ENCODE measurements at places on chromosomes 1 and 21.

- DNase-seq, result no peak
Measured at GRCh38 chr1:207965392-207966387, 54.8 kb upstream of the CD34 start.

GRCh38 chr1:77900687-77901293 lies 12.4 kb downstream of the NEXN start:
- no peak for DNase-seq

- DNase-seq, result no peak
Measured at GRCh38 chr1:165389609-165390008, 33.1 kb upstream of the LMX1A start.

- no peak for DNase-seq
Measured at GRCh38 chr1:181383695-181384094, 99.6 kb upstream of the CACNA1E start.

- DNase-seq, result no peak
Measured at GRCh38 chr1:113325022-113325421, 65.3 kb upstream of the MAGI3 start.

DNA sequence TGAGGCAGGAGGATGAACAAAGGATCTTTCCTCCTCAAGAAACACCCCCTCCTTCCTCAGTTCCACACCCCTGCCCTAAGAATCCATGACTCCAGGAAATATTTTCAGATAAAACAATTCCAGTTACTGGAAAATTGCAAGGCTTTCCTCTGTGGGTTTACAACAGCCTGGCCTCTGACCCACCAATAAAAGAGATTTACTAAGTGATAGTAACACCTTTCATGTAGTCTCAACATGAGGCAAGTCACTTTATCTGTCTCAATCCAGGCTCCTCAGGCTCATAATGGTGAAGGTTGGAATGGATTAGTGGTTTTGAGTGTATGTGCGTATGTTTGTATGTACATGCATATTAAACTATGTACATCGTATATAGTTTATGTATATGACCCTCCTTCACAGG lies 71.4 kb upstream of the PPP2R5A start:
- DNase-seq, result no peak

GRCh38 chr1:239243006-239243405 lies 143.4 kb upstream of the CHRM3 start:
- DNase-seq, result no peak

- DNase-seq, result no peak
Measured at GRCh38 chr1:15178571-15179484, 25.3 kb downstream of the TMEM51 start.

GRCh38 chr1:53111073-53111556 lies 31.3 kb downstream of the SLC1A7 start:
- DNase-seq, result no peak

DNA sequence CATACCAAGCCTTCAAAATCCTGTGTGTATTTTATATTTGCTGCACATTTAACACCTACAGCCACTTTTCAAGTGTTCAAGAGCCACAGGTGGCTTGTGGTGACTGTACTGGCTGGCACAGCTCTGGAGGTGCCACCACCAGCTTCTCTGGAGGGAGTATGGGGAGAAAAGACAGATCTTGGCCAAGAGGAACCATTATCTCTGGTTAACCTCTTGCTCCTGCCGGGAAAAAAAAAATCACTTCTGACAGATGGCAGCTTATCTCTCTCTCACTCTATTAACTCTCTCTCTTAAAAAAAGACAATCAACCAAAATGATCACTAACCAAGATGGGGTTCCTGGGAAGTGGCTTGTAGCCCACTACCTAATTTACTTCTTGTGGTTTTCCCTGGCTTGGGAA lies 1.2 kb upstream of the RIIAD1 start:
- DNase-seq, result no peak

DNA sequence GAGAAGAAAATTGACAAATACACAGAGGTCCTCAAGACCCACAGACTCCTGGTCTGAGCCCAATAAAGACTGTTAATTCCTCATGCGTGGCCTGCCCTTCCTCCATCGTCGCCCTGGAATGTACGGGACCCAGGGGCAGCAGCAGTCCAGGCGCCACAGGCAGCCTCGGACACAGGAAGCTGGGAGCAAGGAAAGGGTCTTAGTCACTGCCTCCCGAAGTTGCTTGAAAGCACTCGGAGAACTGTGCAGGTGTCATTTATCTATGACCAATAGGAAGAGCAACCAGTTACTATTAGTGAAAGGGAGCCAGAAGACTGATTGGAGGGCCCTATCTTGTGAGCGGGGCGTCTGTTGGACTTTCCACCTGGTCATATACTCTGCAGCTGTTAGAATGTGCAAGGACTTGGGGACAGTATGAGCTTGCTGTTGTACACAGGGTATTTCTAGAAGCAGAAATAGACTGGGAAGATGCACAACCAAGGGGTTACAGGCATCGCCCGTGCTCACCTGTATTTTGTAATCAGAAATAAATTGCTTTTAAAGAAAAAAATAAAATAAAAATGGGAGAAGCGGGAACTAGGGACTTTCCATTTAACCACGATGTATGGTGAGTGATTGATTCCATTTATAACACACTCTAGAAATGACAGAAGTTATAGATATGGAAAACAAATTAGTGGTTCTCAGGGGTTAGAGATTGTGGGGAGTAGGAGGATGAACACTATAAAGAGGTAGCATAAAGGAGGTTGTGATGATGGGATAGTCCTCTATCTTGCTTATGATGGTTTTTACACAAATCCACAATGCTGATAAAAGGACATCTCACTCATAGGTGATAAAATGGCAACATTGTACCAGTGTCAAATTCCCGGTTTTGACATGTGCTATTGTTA lies 244.7 kb downstream of the MRPL39 start:
- no peak for DNase-seq

- no peak for DNase-seq
Measured at GRCh38 chr1:152926091-152926490, 17.7 kb downstream of the IVL start.

- DNase-seq, result no peak
Measured at GRCh38 chr1:169914531-169914930, 20.8 kb upstream of the SCYL3 start.

DNA sequence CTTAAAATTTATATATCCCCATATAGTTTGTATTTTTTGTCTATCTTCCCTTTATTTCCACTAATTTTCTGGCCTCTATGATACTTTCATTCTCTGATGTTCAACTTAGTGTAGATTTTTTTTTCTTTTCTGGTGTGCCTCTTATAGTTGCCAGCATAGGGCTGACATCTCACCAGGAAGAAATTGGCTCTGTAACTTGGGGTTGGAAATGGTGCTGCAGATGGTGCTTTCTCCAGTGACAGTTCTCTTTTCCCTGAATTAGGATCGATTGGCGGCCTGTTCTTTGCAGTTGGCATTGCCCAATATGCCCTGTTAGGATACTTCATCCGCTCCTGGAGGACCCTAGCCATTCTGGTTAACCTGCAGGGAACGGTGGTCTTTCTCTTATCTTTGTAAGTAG lies 50.3 kb downstream of the SLC22A15 start:
- no peak for DNase-seq

DNA sequence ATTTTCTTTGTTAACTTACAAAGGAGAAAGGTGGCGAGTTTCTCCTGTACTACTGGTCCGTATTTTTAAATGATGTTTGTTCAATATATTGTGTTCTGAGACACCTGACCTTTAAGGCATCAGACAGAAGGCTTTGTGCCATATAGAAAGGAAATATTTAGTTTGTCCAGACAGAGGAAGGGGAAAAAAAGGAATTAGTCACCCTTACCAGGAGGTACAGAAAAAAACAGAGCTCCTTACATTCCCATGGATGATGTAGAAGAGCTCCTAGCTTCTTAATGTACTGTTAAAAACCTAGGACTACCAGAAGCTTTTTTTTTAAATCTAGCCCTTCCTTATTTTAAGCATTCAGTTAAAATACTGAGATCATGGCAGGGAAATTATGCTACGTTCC lies 12.4 kb upstream of the PODN start:
- no peak for DNase-seq

- DNase-seq, result no peak
Measured at GRCh38 chr1:224640018-224640417, 23.9 kb downstream of the CNIH3 start.

DNA sequence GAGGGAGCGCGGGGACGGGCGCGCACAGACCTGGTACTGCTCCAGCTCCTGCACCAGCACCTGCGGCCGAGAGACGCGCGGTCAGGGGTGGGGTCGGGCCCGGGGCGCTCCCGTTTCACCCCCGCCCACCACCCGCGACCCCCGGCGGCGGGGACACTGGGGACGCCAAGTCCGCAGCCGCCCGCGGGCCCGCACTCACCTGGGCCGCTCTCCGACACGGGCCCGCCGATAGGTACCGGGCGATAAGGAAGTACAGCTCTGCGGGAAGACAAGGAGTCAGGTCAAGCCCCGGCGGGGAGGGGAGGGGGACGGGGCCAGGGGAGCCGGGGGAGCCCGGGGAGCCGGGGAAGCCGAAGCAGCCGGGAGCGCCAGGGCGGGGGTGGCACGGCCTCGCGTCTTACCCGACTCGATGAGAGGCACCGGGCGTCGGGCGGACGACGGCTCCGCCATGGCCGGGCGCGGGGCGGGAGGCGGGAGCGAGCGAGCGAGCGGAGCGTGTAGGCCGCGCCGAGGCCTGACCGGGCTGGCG lies 326 bp downstream of the BRWD1 start:
- peak; percentile 20 for DNase-seq

DNA sequence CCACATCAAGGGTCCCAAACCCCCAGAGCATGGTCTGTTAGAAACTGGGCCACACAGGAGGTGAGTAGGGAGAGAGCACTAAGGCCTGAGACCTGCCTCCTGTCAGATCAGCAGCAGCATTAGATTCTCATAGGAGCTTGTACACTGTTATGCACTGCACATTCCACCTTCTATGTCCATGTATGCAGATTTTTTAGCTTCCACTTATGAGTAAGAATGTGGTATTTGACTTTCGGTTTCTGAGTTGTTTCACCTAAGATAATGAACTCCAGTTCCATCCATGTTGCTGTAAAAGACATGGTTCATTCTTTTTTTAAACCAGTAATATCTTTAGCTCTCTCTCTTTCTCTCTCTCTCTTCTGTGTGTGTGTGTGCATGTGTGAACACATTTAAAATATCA lies 663 bp upstream of the GBP6 start:
- DNase-seq, result no peak

- no peak for DNase-seq
Measured at GRCh38 chr21:38923429-38923828, 117.7 kb downstream of the ETS2 start.

DNA sequence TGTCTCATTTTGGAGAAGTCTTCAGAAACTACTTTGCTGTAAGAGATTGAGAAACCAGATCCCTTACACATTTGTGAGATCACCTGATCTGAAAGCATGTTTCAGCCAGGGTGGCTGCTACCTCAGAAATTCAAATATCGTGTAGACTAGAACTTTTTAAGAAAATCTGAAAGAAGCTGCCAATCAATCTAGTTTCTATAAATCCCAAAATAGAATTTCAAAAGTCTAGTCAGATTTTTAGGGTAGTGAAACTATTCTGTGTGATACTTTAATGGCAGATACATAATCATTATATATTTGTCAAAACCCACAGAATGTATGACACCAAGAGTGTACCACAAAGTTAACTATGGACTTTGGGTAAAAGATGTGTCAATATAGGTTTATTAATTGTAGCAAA lies 79.9 kb upstream of the PLPPR5 start:
- DNase-seq, result no peak

- DNase-seq, result no peak
Measured at GRCh38 chr1:218527737-218528136, 182.6 kb downstream of the TGFB2 start.

DNA sequence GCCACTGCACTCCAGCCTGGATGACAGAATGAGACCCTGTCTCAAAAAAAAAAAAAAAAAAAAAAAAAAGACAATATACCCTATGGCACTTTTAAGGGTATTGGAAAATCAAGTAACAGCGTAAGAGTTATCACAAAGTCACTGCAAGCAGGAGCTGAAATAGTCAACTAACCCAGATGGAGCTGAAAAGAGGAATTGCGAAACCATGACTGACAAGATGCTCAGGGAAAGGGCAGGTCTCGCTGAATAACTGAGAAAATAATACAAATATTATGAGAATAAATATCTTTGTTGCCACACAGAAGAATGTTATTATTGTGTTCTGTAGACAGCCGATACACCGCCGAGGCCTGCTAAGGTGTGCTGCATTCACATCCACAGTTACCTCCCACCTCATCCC lies 17.8 kb downstream of the HLCS start:
- DNase-seq, result no peak

DNA sequence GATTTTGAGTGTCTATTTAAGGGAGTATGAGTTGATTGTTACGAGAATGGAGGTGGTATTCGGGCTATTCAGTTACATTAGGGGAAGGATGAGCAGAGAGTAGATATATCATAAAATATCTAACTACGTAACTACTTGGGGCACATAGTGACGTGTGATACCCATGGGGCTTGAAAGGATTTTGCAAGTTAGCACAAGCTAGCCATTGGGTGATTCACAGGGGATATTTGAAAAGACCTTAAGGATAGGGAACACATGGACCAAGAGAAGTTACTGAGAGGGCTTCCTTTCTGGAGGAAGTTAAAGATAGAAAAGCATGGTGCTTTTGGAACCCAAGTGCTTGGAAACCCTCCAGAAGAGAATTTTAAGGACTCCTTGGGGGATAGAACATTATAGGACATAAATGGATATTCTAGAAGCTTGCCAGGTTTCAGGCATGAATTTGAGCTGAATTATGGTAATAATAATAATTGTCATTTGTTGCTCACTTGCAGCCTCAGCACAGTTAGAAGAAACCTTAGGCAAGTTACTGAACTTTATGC lies 5.4 kb downstream of the DISP1 start:
- DNase-seq, result no peak

GRCh38 chr1:115680730-115681111 lies 39.0 kb downstream of the VANGL1 start:
- DNase-seq, result no peak

DNA sequence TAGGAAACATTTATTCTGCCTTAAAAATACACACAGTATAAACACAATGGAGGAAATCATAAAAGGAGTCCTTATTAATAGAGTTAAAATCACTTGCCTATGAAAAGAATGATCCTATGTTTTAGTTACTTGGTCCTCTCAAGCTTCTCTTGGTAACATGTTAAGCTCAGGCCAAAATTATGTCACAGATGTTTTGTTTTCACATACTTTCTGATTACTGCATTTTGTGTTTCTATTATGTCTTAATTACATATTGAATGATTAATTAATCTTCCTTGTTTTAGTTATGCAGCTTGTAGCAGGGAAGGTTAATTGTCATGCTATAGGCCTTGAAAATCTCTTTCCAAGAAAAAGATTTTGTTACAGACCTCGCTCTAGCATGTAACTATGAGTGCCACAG lies 406.0 kb downstream of the PLA2G4A start:
- no peak for DNase-seq

GRCh38 chr1:184156521-184157393 lies 105.2 kb downstream of the TSEN15 start:
- no peak for DNase-seq

DNA sequence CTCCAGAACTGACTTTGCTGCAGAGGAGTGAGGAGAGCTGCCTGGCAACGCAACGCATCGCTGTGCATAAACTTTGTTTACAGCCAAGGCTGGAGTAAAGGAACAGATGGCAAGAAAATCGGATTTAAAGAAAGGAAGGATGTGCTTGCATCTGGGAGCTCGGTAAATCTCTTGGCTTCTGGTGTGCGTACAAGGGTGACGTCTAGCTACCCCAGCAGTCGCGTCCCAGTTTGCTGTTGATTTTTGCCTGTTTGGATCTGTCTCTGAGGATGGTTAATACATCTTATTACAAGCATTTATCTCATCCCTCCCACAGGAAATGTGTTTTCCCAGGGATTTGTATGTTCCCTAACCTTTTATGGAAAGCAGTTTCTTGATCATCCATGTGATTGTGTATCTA lies 73.3 kb upstream of the RALGPS2 start:
- no peak for DNase-seq

- no peak for DNase-seq
Measured at GRCh38 chr1:76005765-76006164, 68.8 kb upstream of the ST6GALNAC3 start.

- no peak for DNase-seq
Measured at GRCh38 chr1:10379101-10379620, 19.7 kb upstream of the PGD start.
